ENCODE measurements at places on chromosomes 11 and 22.

- no peak for DNase-seq
Measured at GRCh38 chr11:120001178-120002090, 136.5 kb downstream of the TRIM29 start.

DNA sequence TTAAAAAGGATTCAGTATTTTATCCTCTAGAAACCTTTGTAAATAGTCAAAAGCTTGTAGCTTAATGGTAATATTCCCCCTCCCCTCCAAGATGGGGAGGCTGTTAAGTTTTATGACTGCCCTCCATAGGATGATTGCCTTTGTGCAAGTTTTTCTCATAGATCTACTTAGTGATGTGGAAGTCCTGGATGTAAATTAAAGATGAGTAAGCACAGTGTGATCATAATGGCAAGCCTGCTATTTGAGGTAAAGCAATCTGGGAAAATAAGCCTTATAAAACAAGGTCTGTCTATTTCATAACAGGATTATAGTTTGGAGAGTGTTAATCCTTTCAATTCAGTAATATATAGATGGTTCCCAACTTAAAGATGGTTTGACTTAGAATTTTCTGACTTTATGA is 216.3 kb downstream of the DDX10 start:
- no peak for DNase-seq

GRCh38 chr11:76392870-76393269 is 11.7 kb downstream of the GVQW3 start:
- no peak for DNase-seq

- no peak for DNase-seq
Measured at GRCh38 chr11:39209981-39210380, 2249.5 kb downstream of the LRRC4C start.

DNA sequence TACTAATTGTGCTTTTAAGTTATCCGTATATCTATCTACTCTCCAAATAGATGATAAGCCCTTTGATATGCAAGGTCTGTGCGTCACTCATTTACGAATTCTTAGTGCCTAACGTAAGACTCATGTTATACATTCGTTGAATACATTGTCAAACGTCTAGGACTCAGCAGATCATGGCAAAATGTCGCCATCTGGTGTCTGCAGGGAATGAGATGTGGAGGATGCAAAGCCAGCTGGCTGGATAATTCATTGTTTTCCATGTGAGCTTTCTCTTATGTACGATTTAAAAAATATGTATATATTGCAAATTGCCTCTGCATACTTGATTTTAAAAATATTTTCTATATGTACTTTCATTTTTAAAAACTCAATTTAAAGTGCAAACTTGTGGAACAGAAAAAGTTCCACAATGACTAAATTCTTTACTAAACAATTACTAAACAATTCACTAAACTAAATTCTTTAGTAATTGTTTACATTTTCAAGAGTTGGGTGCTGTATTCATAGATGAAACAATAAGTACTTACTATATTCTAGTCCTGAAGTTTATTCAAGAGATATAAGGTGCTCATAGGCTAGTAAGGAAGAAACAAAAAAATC is 33.8 kb downstream of the ZNF202 start:
- peak; percentile 18 for DNase-seq

DNA sequence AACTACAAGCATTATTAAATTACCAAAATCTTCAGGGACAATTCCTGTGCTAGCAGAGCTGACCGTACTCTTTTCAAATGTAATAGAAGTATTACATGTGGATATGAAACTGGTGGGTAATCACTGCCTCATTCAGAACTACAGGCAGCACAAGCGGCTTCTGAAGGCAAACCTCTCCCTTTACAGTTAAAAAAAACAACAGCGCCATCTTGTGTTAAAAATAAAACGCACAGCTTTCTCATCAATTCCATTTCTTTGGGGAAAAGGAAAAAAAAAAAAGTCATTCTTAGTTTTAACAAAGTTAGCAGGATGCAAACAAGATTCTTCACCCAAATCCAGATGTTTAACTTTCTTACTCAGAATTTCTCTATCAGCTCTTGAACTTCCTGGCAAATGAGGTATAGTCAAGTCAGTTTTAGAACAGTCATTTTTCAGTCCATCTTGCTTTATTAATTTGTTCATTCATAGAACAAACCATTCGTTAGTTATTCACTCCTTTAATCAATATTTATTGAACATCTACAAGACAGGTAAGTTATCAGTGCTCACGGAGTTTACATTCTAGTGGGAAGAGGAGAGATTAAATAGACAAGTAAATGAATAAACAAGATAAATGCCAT is 331.8 kb upstream of the MPPED2 start:
- no peak for DNase-seq

DNA sequence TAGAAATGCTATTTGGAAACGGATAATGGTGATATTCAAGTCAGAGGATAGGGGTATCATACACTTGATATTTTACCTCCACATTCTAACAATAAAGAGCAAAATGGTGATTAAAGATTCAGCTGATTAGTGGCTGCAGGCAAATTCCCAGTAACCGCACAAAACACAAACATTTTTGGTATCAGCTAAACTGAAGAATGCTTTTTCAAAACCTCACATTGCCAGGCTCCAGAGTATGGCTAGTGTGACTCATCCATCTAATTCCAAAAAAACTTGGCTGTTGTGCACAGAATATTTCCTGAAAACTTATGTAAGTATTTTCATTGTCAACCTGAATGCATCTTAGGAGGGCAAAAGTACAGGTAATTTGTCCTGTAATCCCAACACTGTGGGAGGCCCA is 10.9 kb downstream of the SRPRA start:
- no peak for DNase-seq

- no peak for DNase-seq
Measured at GRCh38 chr22:23889620-23890019, 4.6 kb upstream of the MIF start.

DNA sequence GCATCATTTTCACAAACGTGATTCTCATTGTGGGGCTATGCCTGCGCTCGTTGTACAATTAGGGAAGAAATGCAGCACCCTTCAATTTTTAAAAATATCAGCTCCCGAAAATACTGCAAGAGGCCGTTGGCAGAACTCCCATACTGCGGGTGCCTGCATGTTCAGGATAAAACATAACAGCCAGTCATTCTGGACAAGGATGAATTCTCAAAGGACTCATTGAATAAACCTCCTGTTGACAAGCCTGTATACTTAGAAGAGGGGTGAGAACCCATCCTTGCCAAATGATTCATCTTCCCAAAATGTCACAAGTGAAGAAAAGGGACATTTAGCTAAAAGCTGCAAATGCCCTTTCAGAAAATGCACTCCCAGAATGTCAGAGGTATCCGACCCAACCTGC is 141.9 kb downstream of the CSNK2A3 start:
- no peak for DNase-seq

DNA sequence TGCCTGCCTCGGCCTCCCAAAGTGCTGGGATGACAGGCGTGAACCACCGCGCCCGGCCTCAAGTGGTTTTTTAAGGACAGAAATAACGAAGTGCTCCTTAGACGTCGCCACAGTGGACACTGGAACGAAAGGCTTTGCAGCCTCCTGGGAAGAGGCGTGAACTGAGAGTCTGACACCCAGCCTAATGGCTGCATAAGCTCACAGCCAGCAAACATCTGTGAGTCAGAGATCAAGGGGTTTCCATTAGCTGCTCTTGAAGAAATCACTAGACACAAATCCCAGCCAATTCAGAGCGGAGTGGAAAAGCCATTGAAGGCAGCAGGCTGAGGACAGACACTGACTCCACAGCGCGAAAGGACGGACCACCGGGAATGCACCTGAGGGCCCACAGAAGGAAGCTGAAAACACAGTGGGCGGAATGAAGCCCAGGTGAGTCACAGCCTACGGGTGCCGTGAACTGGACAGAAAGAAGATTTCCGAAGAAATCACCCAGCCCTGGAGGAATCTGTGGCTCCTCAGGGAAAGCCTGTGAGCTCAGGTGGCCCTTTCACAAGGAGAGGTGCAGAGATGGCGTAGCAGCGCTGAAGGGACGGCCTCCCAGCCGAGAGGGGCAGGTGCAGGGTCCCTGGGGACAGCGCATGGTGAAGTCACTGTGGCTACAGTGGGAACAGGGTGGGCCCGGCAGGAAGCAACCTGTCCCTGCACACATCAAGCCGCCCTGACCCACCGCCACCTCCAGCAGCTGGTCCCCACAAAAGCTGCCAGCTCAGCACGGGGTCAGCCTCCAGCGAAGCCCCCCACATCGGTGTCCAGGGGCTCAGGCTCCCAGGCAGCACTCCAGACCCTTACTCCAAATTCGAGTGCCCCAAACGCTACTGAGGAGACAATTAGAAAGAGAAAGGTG is 11.6 kb downstream of the LMNTD2 start:
- no peak for DNase-seq
